Stimulated activated CD4-positive, alpha-beta T cell treated with anti-CD3 and anti-CD28 coated beads, Interleukin-1b, Interleukin-23, amount 100 ng/mL, for 24 hours (primary cell): ENCODE measurements at places on chromosomes 1 and 21.

DNA sequence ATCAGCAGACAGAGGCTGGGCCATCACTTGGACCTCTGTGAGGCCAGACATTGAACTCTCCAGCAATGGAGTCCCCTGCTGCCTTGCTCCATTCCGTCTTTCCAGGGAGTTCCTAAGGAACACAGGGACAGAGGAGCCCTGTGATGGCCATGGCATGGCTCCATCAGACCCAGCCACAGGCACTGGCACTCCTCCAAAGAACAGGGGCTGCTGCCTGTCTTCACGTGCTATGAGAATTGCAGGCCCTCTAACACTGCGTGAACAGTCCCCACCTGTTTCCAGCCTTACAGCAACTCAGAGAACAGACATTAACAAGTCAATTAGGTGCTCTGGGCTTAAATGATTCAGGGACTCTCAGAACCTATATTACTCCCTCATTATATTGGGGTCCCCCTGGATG is 140.8 kb downstream of the ASTN1 start:
- DNase-seq: no peak

GRCh38 chr1:180781718-180782117 is 131.0 kb upstream of the KIAA1614 start:
- no peak for DNase-seq

DNA sequence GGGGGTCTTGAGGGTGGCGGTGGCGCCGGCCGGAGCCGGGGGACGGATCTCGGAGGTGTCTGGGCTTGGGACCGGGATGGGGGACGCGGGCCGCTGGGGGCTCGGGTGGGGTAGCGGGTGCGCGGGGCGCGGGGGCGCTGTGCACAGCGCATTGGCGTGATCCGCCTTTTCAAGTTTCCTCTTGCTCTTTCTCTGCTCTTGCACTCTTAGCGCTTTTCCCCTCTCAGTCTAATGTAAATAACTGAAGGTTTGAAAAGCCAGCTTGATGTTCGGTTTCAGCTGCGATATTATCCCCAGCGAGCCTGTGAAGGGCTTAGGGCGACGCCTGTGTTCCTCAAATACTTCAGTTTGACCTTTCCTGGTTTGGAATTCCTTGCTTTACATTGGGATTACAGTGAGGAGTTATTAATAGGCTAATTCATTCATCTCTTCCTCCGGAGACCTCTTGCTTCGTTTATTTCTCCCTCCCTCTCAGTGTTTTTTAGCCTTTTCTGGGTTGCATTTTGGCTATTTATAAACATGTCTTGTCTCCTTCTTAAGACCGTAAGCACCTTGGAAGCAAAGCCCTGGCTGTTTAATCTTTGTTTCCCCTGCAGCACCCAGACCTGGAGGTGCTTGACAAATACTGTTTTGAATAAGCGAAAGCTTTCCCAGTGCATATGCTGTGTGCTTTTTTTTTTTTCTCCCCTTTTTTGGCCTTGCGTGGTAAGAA is 693 bp downstream of the RAB4A start:
- DNase-seq: no peak

GRCh38 chr21:15831497-15831896 is 101.7 kb downstream of the USP25 start:
- no peak for DNase-seq

DNA sequence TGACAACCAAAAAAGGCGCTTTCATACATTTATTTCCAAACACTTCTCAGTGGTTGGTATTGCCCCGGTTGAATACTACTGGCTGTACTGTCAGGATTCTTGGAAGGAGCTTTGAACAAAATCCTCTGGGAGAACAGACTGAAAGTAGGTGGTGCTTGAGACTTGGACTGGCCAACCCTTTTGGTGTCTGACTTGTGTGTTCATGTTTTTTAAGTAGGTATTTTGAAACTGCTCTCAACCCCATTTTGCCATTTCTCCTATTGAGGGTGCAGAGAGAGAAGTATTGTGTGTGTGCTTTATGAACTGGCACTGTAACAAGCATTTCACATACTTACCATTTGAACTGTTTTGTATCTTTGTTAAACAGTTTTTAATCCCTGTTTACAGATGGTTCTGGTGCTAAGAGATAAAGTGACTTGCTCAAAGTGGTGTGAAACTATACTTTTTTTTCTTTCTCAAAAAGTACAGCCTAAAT is 21.2 kb downstream of the ARID1A start:
- DNase-seq: no peak

DNA sequence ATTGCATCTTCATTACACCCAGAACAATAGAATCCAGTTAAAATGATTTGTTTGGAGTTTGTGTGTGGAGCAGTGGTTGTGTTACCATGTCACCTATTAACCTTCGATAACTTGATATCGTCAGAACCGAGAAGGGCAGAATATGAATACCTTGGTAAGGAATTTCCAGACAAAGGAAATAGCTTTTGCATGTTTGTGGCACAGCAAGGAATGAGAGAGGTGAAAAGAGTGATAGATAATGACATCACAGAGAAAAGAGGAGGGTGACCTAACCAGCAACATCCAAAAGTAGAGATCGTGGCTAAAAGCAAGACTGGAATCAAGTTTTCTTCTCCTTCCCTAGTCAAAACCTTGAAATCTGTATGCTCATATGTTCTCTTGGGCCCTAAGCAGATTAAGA is 244.6 kb upstream of the NEGR1 start:
- DNase-seq: no peak

- DNase-seq: no peak
Observed at GRCh38 chr1:173496757-173497320, 19.7 kb downstream of the PRDX6 start.

DNA sequence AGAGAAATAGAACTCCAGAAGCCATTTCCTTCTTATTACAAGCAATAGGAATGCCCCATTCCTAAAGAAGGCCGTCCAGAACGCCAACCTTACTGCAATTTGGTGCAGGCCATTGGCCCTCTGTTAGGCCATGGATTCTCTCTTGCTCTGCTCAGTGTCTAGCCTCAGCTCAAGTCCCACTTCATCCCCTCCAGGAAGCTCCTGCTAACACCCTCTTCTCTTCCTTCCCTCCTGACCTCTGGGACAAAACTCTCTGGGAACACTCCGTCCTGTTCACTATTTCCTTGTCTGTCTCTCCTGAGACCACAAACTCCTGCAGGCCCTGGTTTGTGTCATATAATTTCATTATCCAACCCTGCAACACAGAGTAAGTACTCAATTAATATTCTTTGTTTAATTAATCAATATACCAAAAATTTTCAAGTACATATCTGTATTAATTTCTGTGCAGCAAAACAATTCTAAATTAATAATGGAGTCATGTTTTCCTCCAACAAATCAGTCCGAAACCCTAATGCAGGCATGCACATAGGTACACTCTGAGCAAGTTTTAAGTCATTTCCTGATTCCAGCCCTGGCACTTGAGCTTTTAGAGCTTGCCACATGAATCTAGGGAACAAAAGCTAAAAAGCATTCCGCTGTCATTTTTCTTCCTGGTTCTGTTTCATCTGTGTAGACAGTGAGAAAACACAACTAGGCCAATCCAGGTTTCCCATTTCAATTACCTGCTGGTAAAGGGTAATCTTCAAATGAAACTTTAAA is 245.3 kb downstream of the SETD4 start:
- DNase-seq: no peak

DNA sequence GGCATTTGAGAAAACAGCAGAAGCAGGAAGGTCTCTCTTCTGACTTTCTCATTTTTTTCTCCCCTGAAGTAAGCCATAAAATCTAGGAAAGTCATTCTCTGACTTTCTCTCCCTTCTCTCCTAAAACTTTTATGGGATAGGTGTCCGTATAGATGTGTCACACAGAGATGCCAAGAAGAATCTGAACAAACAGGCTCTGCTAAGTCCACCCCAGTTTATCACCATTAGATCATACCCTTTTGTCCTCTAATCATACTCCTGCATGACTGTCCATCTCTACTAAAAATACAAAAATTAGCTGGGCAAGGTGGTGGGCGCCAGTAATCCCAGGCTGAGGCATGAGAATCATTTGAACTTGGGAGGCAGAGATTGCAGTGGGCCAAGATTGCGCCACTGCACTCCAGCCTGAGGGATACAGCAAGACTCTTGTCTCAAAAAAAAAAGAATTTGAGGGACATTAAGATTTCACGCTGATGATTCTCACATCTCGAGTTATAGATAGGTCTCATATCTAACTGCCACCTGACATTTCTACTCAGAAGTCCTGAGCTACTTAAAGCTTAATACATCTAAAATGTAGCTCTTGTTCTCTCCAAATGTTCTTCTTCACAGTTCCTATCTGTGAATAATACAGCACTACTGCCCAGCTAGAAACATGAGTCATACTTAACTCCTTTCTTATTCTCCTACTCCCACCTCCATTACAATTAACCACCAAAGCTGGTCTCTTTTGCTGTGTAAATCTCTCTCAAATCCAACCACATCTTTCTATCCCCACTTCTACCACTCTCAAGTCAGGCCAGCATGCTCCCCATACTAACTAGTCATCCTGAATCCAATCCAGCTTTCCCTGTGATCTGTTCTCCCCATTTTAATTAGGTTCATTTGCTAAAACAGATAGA is 47.7 kb downstream of the ZNF644 start:
- DNase-seq: no peak
